Germinal center (tissue), 1 donor: ENCODE measurements at places on chromosomes 4 and X.

DNA sequence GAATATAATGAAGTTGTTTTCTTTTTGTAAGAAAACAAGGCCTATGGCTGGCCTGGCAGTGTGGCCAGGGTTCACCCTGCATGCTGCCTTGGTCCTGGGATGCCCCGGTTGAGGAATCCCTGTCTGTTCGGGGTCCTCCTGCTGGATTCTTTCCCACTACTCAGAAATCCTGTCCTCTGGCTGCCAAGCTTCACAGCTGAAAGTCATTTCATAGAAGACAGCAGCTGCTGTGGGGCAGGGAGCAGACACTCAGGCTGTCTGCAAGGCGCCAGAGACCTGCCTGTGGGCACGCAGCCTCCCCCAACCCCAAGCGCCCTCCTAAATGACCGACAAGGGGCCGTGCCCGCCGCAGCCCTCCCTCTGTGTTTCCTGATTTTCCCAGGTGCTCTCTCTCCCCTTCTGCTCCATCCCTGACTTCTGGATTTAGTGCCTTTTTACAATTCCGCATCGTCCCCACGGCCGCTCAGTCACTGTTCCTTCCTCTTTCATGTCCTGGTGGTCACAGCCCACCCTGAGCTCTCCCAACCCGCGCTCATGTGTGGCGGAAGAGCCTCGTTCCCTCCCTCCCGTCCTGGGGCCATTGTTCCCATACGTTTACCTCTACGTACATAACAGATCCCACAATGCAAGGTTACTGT, 27.5 kb downstream of the ZFYVE28 start:
- DNase-seq = no peak

- DNase-seq = no peak
These were observed 25.5 kb downstream of the HPGD start for GRCh38 chr4:174496631-174497432.

DNA sequence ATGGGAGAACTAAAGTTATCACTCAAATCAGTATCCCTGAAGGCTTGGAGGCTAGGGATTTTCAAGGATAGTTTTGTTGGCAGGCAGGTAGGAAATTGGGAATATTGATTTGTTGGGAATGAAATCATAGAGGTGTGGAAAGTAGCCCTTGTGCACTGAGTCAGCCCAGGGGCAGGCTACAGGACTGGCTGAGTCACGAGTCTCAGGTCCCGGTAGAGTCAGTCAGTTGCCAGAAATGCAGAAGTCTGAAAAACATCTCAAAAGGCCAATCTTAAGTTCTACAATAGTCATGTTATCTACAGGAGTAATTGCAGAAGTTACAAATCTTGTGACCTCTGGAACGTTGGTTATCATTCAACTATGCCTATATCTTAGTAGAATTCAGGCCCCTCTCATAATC, 153.1 kb downstream of the GC start:
- no peak for DNase-seq

- DNase-seq = peak; percentile 89
These were observed at the start of gene RBM3 for GRCh38 chrX:48574270-48575266. Gene RBM3 (plus strand): TSS chrX:48574484. CDS start chrX:48575181, 697 bp downstream.

- no peak for DNase-seq
These were observed 1.8 kb upstream of the FAM50A start for GRCh38 chrX:154441984-154442707.

- DNase-seq = no peak
These were observed 28.7 kb downstream of the PRPS1 start for GRCh38 chrX:107656978-107657377.

- no peak for DNase-seq
These were observed 48.8 kb upstream of the PGRMC1 start for GRCh38 chrX:119187298-119187697.

DNA sequence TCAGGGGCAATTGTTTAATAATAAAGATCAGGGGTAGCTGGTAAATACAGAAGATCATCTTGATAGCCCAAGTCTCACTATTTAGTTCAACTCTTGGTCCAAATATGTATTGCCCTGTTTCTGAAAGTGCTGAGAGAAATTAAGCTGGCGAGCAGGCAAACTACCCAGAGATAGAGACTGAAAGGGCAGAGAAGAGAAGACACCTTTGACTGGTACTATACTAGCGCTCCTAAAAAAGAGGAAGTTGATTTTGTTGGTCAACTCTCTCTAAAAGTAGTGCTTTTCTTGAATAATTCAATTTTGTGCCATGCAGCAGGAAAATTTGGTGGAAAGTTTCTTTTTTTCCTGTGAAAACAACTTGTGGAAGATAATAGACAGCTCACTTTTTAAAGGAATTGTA, 64.0 kb downstream of the IGSF1 start:
- DNase-seq = no peak

GRCh38 chr4:40196724-40197281, at the start of gene RHOH:
Gene RHOH (plus strand): TSS chr4:40197031. CDS start chr4:40243387, 46,356 bp downstream.
- DNase-seq = peak; percentile 41

GRCh38 chr4:108972613-108973283, 209.9 kb upstream of the ETNPPL start:
- DNase-seq = no peak

GRCh38 chr4:2962614-2963174, 512 bp downstream of the NOP14 start:
- no peak for DNase-seq
